Fibroblast of skin of abdomen (primary cell): ENCODE measurements at places on chromosomes 3 and 15.

DNA sequence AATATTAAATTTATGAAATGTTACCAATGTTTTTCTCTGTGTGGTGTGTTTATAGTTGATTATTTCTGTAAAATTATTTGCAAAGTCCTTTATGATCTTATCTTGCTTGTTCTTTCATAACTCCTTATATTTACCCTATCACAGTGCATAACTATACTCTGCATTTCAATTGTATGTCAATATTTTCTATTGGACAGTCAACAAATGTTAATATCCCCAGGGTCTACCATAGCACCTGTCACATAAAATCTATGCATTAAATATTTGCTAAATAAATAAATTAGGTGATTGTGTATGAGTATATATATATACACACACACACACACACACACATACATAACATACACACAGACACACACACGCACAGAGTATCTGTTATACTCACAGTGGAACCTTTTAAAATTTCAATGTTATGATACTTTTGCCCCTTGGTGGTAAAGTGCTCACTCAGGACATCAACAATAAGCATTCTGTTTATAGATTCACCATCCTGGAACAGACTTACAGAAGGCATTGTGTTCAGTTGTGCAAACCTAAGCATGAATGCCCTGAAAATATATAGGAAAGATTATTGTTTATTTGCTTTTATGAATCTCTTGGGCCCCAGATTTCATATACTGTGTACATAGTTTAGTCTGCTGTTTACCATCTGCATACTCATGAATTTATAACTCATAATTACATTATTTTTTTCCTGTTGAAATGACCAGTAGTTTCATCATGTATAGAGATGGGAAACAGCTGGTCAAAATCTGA lies 443.7 kb downstream of the EPHA6 start:
- no peak for DNase-seq

- no peak for DNase-seq
Measured at GRCh38 chr3:155001289-155002010, 78.7 kb upstream of the MME start.

- DNase-seq = no peak
Measured at GRCh38 chr15:75019916-75020315, 3.5 kb upstream of the PPCDC start.

- DNase-seq = no peak
Measured at GRCh38 chr15:101052681-101053121, 133.5 kb downstream of the LRRK1 start.

DNA sequence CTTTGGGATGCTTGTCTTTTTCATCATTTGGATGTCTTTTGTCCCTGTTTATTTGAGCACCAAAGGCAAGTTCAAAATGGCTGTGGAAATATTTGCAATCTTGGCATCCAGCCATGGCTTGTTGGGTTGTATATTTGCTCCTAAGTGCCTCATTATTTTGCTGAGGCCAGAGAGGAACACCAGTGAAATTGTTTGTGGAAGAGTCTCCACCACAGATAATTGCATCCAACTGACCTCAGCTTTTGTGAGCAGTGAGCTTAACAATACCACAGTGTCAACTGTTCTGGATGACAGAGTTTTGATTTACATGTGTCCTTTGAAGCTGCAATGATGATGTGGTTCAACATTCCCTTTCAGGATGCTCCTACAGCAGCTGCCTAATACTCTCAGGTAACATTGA lies 83.0 kb upstream of the KCNAB1 start:
- no peak for DNase-seq
